ENCODE measurements at places on chromosomes 7 and 10.
A peak's percentile ranks its signal among the peaks of the same experiment; 100 is the strongest.

GRCh38 chr10:105956550-105956949 is 1208.0 kb downstream of the SORCS1 start:
- no peak for DNase-seq

GRCh38 chr7:36216063-36216684 is 63.1 kb downstream of the EEPD1 start:
- DNase-seq: peak; percentile 11

DNA sequence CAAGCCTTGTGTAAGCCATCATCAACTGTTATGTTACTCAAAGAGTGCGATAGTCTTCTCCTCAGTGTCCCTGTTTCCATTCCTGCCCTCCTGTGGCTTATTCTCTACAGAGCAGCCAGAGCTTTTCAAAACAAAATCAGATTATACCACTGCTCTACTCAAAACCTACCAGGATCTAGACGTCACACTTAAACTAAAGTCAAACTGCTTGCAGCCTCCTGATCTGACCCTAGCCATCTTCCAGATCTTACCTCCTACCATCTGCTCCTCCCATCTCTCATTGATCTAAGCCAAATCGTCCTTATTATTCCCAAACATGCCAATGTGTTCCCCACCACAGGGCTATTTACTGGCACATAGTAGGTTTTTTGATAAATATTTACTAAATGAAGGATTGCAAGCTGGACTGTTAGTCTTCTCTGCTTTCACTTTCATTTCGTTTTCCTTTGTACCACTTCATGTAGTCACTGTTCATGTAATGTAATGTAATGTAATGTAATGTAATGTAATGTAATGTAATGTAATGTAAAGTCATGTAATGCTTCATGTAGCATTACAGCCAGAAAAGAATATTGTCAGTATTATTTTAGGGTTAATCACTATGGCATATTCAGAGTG is 116.1 kb downstream of the GPR37 start:
- DNase-seq: no peak

- no peak for DNase-seq
Observed at GRCh38 chr10:60456053-60456452, 66.4 kb upstream of the ANK3 start.

GRCh38 chr10:87670586-87670985 is 10.9 kb downstream of the PAPSS2 start:
- no peak for DNase-seq

DNA sequence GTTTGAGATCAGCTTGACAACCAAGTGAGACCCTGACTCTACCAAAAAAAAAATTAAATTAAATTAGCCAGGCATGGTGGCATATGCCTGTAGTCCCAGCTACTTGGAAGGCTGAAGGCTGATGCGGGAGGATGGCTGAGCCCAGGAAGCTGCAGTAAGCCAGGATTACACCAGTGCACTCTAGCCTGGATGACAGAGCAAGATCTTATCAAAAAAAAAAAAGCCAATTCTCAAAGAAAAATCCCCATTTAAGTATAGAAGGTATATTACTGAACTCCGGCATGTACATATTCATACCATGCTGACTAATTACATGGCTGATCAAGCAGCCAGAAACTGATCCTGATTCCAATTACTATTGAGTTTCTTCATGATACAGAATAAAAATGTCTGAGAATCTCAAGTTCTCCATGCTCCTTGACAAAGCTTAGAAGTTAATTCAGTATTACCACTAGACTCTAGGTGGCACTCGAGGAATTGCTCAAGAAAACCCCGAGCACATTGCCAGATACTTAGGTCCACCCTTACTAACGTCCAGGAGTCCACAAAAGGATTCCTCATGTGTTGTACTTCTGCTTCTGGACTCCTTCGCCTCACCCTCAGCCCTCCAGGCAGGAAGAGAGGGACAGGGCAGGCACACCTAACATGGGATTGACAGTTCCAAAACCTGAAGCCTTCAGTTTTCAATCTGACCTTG is 148.9 kb downstream of the PARD3 start:
- DNase-seq: peak; percentile 80

DNA sequence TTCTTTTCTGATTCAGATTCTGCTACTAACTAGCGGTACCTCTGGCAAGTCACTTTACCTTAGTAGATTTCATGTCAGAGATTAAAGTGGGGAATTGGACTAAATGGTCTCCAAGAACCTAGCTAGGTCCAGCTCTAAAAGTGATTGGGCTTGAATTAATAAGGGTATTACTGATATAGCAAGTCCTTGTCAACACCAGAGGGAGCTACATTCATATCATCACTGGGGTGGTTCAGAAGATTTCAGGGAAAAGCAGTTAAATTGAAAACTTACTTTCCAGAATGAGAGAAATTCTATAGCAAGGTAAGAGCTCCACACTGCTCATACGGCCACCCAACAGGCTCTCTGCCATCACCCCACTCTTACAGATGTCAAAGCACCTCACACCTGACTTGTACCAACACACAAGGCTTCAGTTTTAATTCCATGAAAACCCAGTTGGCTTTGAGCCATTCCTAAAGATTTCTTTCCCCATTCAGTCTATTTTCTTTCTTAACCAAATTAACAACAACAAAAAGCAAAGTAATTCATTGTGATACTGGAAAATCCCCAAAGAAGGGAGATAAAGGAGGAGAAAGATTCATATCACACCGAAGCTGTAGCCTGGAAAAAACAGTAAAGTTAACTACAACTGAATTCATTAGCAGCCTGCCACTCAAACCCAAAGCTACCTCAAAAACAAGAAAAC is 38.0 kb upstream of the SPOCK2 start:
- peak; percentile 16 for DNase-seq

GRCh38 chr7:100017300-100017699 is 1.9 kb downstream of the ZKSCAN1 start:
- no peak for DNase-seq

- DNase-seq: no peak
Observed at GRCh38 chr7:3283130-3283704, 17.8 kb upstream of the SDK1 start.

- no peak for DNase-seq
Observed at GRCh38 chr10:71234970-71235685, 22.8 kb downstream of the UNC5B start.

DNA sequence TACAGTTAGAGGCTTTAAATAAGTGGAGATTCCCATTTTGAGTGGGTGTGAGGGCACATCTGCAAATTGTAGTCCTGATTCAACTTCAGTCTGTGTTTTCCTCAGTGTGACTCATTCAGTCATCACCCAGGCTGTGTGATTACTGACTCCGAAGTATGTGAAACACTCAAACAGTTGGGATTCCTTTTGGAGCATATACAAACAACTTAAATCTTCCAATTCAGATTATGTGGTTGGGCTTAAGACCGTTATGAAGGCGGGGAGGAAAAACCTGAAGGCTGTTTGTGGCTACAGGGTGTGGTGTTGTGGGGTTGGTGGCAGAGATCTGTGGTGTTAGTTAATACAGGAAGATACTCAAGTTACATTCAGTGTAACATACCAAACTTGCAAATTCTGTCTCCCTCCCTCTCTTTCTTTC is 259.7 kb upstream of the FERD3L start:
- DNase-seq: peak; percentile 5

- no peak for DNase-seq
Observed at GRCh38 chr7:131115340-131115739, 212.3 kb upstream of the MKLN1 start.

- DNase-seq: no peak
Observed at GRCh38 chr7:126750207-126750911, 502.4 kb downstream of the GRM8 start.

DNA sequence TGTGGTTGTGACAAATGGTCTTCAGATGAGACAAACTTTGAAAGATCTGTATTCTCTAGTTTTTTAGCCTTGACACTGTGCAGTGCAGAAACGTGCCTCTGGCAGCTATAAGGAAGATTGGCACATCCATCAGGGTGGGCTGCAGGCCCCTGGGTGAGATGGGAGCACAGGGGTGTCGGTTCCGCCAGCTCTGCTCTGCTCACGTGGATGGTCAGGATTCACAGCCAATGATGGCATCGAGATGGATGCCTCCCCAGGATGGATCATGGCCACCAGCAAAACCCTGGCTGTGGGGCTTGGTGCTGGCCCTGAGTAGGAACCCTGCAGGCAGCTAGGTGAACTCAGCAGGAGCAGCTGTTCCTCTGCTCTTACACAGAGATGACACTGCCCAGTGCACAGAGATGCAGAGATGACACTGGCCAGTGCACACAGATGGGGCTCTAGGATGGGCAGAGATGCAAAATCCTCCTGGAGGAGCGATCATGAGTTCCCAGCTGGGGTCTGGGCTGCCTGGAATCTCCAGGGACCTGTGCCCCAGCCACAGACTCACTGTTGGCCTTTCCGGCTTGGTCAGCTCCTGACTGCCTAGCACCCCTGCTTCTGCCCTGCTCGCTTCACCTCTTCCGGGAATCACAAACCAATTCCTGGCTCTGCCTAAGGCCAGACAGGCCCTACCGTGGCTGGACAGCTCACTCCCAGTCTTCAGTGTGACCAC is 185.9 kb downstream of the TCERG1L start:
- no peak for DNase-seq

GRCh38 chr10:93267521-93267920 is 193.8 kb downstream of the CYP26A1 start:
- no peak for DNase-seq

DNA sequence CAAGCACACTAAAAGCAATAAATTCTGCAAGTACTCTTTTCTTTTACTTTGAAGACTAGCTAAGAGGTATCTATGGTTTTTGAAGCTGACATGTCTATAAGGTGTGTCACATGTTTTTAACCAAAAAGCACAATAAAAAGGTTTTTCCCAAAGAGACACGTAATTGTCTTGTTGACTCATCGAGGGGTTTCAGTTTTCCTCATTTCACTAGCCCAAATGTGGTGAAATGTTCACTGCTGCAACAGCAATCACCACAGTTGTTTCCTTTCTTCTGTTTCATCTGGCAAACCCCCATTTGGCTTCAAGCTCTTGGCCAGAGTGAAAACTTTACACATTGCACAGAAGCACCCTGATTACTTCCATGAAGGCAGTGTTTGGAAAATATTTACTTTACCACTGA is 3.8 kb upstream of the HOXA4 start:
- DNase-seq: no peak

DNA sequence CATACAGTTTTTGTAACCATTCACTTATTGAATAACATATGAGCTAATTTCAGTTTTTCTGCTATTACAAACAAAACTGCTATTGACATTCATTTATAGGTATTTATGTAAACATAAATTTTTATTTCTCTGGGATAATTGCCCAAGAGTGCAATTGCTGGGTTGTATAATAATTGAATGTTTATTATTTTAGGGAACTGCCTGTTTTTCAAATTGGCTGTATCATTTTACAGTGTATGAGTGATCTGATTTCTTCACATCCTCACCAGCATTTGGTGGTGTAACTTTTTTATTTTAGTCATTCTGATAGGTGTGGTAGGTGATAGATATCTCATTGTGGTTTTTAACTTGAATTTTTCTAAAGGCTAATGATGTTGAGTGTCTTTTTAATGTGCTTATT is 26.4 kb downstream of the KIF11 start:
- no peak for DNase-seq

All from NCI-H82 (cell line).